ENCODE measurements at places on chromosomes 1 and 21.

DNA sequence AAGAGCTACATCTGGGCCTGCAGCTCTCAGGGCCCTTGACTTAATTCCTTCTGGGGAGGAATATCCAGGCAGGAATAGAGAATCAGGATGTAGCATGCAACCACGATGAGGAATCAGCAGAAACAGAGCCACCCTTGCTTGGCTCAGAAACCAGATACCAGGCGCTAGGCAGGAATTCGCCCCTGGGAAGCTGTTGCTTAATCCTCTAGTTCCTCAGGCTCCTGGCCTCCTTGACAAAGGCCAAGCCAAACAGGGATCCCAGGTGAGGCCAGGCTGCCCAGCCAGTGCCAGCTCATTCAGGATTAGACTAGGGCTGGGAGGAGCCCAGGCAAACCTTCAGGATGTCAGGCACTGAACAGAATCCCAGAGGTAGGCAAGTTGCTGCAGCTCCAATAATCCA is 48.2 kb upstream of the IRF2BP2 start:
- DNase-seq = peak; percentile 75

GRCh38 chr1:40059960-40060750 is 19.6 kb downstream of the CAP1 start:
- no peak for DNase-seq

GRCh38 chr1:113269168-113269963 is 120.9 kb upstream of the MAGI3 start:
- DNase-seq = no peak

- no peak for DNase-seq
Observed at GRCh38 chr1:92464588-92465255, 22.0 kb downstream of the GFI1 start.

DNA sequence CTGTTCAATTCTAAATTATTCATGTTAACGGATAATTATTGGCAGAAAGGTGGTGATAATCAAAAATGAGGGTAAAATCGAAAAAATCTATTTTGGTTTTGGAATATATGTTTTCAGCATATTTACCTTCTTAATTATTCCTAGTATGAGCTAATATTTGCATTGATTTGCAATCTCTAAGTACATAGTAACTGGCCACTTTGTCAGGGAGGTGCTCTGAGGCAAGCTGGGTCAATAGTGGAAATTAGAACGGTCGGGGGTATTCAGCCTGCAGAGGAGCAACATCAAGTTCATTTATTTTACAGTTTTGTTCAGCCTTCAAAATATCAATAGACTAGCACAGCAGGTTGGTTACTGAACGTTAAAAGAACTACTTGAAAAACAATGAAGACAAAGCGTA is 1.8 kb downstream of the OTUD7B start:
- DNase-seq = no peak

DNA sequence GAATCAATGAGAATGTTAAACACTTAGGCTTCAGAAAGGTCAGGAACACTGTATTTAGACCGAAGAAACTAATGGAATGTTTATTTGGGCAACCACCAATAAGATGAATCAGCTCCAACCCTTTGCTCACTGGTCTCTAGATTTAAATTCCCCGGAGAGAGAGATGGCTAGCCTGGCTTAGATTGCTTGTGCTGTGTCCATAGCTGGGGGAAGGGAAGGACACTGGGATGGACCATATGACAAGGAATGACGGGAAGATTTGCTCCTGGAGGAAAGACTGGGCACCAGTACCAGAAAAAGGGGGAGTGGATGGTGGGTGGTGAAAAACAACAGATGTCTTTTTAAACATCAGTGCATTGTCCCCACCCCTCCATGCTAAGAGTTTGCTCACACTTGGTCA is 426.6 kb downstream of the DUSP10 start:
- DNase-seq = peak; percentile 83

Data from fibroblast of skin of right biceps (primary cell).